SW 1271 (cell line): ENCODE measurements at places on chromosomes 5 and 9.

DNA sequence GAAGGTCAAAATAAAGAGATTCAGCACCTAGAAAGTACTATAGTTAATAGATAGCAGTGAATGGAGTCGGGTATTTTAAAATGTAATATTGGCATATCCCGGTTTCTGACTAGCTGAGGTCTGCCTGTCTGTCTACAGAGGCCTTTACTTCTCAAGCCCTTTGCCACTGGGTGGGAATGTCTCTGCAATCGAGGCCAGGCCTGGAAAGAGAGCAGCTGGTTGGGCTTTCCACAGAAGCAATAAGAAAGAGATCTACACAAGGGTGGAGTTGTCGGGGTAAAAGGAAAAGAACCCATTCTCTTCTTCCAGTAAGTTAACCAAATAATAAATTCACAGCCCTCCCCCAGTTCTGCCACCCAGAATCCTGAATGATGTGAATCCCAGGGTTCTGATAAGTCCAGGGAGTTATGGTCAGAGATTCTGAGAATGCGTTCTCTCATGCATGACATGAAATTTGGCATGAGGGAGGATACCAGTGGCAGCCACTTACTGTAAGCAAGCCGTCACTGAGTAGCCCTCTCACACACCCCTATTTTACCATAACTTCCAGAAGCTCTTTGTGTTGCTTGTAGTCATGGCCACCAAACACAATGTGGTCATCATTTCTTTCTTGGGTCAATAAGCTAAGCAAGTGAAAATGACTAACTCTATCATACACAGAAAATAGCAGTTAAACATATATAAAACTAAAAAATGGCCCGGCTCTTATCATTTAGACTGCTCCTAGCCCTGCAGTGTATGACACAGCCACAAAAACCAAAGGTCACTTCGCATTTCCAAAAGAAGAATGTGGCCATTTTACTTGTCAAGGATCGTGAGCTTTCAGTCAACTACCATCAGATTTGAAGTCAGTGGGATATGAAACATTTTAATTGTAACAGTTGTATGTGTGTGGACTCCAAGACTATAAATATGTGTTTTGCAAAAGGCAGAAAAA is 185.0 kb downstream of the GLIS3 start:
- no peak for DNase-seq

GRCh38 chr5:176394096-176394495 is 5.5 kb downstream of the HIGD2A start:
- no peak for DNase-seq

GRCh38 chr5:154291917-154292316 is 101.4 kb downstream of the GALNT10 start:
- DNase-seq, result no peak

- DNase-seq, result no peak
Observed at GRCh38 chr9:128792978-128793686, 6.1 kb downstream of the TBC1D13 start.

GRCh38 chr9:128211981-128212281 is 8.8 kb downstream of the DNM1 start:
- no peak for DNase-seq

DNA sequence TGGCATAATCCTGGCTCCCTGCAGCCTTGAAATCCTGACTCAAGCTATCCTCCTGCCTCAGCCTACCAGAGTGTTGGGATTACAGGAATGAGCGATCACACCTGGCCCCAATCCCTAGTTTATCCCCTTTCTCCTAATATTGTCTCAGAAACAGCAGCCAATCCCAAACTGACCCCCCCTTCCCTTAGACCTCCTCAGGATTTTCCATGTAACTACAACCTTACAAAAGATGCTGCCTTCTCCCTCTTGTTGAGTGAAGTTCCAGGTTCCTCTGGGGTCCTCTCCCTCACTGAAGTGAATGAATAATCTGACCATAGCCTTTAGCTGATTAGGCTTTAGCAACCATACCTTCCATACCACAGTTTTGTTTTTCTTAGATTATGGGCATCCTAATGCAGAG is 25.9 kb upstream of the MSANTD3 start:
- DNase-seq, result no peak

GRCh38 chr5:17679597-17680203 is 45.4 kb downstream of the TAF11L14 start:
- no peak for DNase-seq

DNA sequence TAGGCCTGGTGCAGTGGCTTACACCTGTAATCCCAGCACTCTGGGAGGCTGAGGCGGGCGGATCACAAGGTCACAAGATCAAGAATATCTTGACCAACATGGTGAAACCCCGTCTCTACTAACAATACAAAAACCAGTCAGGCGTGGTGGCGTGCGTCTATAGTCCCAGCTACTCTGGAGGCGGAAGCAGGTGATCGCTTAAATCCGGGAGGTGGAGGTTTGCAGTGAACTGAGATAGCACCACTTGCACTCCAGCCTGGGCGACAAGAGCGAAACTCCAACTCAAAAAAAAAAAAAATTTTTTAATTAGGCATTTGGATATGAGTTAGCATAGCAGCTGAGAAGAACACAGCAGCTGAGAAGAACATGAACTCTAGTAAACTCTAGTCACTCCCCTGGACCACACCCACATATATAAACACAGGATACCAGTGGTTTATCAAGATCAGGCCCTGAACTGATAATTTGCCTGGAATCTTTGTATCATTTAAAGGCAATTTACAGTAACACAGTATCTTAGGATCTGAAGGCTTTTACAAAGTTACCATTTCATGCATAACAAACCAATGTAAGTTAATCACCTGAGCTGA is 4.6 kb upstream of the UGCG start:
- DNase-seq, result no peak

DNA sequence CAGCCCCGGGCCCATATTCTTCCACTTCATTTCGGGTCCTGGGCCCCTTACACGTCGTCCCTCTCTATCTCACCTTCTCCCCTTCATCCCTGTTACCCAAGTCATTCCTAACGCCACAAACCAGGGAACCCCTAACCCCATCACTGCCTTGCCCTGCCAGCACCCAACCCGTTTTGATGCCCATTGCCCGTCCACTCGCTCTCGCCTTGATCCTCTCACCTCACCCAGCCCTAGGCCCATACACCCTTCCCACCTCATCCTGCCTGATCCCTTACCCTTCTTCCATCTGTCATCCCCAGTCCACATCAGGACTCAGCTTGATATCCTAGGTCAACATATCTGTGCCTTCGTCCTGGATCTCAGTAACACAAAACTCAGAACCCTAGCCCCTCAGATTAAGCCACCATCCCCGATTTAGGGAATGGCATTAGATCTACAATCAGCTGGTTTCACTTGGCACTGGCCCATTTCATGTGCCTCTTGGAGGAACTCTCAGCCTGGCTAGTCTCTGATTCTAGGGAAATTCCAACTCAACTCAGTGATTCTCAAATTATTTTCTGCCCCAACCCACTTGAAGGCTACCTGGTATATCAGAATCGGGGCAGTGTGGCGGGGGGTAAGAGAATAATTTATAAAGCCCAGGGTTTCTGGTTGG is 489 bp downstream of the CHMP5 start:
- no peak for DNase-seq

GRCh38 chr5:140214831-140215230 is 39.8 kb downstream of the CYSTM1 start:
- no peak for DNase-seq

DNA sequence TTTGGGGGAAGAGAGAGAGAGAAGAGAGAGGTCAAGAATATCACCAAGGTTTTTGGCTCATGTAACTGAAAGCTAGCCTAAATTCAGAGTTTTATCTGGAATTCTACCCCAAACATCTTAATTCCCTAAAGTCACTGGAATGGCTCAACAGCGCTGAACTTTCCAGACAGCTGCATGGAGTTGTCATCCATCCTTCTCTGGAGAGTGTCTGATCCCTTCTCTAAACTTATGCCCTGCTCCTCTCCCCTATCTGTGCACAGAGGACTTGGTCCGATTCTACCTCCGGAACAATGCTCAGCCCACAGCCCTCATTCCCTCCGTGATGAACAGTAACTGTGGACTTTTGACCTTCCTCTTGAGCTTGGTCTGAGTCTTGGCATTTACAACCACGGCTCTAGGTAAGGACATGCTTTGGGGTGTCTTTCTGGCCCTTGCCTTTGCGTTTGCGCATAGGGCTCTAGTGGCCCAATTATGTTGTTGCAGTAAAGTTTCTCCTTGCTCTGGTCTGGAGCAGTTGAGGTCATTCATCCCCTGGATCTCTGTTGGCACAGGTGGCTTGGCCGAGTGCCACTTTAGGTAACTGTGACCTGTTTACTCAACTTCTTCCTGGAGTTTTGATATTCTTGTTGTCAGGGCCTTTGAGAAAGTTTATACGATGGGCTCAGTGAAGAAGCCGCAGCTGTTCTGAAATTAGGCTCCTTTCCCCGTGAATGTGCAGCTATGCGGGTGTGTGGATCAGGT is 18.3 kb upstream of the CD180 start:
- no peak for DNase-seq

- DNase-seq, result no peak
Observed at GRCh38 chr5:169169783-169170182, 131.2 kb downstream of the SLIT3 start.

- DNase-seq, result no peak
Observed at GRCh38 chr9:14293801-14294200, 20.1 kb downstream of the NFIB start.

- DNase-seq, result no peak
Observed at GRCh38 chr5:140642718-140643117, 3.5 kb downstream of the TMCO6 start.

GRCh38 chr5:115298811-115299210 is 2.4 kb upstream of the CCDC112 start:
- DNase-seq, result no peak

DNA sequence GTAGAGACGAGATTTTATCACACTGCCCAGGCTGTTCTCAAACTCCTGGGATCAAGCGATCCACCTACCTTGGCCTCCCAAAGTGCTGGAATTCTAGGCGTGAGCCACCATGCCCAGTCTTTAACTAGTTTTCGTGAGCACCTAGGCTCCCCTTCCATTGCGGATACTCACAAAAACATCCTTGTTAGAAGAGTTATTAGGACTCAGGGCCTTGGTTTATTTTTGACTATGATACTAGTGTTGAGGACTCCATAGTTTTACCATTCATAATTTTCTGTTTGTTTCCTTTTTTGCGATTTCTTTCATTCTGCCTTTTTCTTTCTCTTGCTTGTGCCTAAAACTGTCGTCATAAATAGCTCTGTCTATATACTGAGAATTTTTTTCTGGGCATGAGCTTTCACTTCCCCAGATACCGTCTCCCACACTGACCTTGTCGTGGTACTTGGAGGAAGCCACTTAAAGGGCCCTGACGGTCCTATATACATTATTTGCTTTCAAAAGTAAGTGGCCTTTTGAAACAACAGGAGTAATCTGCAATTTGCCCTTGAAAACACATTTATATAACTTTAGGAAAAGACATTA is 5.2 kb downstream of the F2R start:
- DNase-seq, result no peak

- DNase-seq, result no peak
Observed at GRCh38 chr5:58187432-58188261, 272.2 kb downstream of the PLK2 start.

- DNase-seq, result no peak
Observed at GRCh38 chr5:119171686-119172085, 100.8 kb downstream of the DMXL1 start.

GRCh38 chr9:7984692-7985091 is 185.1 kb upstream of the DMAC1 start:
- no peak for DNase-seq

GRCh38 chr9:92709954-92710353 is 40.0 kb upstream of the IPPK start:
- DNase-seq, result no peak

GRCh38 chr5:146060221-146060585 is 45.2 kb downstream of the PLAC8L1 start:
- no peak for DNase-seq

DNA sequence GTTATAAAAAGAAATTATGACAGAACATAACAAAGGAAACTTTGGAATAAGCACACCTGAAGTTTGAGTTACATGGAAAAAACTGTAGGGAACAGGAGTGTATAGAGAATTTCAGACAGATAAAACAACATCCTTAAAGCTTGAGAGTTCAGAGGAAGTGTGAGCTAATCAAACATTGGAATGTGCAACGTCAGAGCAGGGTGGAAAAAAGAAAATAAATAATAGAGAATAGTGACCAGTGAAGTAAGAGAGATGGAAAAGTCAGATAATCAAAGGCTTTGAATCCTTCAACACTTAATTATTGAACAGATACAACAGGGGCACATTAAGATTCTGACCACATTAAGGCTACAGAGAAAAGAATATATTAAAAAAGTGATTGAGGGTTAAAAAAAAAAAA is 128.5 kb upstream of the CDH10 start:
- no peak for DNase-seq

- no peak for DNase-seq
Observed at GRCh38 chr9:31323726-31324444, 1060.6 kb upstream of the ACO1 start.

- DNase-seq, result no peak
Observed at GRCh38 chr5:83937837-83938236, 217.2 kb upstream of the HAPLN1 start.

DNA sequence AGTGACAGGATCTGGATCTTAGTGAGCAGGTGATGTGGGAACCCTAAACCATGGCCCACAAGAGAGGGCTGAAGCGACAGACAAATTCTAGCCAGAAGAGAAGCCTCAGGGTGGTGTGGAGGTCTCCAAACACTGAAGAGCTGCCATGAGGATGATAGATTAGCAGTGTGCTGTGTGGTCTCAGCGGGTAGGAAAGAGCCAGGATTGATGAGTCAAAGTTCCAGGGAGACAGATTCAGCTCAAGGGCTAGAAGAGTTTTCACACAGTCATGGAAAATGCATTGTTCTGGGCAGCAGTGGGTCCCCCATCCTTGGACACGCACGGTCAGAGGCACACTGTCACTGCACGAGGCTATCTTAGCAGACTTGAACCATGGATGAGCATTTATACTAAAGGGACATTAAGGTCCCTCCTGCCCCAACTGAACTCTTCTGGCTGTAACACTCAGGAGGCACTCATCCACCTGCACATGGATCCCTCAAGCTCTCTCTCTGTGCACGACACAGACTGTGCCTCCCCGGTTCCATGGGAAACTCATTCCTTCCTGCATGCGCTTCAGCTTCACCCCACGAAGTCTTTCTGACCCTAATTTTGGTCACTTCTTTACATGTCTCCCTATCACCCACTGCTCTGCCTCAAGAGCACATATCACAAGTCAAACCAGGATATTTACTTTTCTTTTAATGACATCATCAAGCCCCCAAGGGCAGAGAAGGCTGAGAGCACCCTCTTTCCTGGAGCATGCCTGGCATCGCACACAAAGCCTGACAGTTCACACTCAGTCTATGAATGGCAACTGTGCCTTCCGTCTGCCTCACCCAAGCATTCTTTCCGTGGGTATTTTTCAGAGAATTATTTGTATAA is 84.8 kb downstream of the TLE1 start:
- no peak for DNase-seq
